Activated T-cell treated with anti-CD3 and anti-CD28 coated beads for 48 hours (primary cell): ENCODE measurements at places on chromosomes 1 and 21.
A peak's percentile ranks its signal among the peaks of the same experiment; 100 is the strongest.

DNA sequence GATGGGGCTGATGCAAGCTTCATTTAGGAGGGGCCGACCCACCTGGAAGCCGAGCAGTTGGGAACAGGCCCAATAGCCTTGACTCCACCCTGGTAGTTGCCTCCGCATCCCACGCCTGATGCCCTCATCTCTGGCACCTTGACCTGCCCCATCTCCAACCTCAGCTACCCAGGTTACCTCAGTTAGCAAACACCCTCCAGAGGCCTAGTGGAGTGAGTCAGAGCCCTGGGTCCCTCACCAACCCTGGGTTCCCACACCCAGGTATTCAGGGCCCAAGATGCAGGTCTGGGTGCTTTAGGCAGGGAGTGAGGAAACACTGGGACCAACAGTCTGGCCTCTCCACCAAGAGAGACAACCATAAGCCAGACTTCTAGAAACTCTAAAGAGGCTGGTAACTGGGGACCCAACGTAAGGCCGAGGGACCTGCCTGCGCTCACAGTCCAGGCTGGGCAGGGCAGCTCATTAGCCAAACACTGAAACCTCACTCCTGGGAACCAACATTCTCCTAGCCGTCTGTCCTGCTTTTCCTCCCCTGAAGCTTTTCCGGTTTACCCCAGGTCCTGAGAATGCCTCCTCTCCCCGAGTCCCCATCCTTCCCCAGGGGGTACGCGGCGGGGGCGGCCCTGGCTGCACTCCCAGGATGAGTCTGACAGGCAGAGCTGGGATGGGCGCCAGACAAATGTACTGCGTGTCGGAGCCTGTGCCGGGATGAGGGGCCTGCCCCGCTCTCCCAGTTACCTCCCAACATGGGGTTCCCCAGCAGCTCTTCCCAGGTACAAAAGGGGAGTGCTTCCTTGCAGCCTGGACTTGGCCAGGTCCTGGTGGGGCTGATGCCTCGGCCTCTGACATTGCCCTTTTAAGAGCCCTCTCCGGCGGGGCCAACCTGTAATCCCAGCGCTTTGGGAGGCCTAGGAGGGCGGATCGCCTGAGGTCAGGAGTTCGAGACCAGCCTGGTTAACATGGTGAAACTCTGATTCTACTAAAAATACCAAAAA is 8.9 kb upstream of the CELSR2 start:
- DNase-seq, result peak; percentile 12

- DNase-seq, result no peak
These were observed 42.5 kb upstream of the DISC1 start for GRCh38 chr1:231584117-231584516.

- no peak for DNase-seq
These were observed 431.4 kb downstream of the BRINP3 start for GRCh38 chr1:190046231-190046630.

GRCh38 chr1:247829656-247830055 is 5.7 kb upstream of the OR14A16 start:
- no peak for DNase-seq

DNA sequence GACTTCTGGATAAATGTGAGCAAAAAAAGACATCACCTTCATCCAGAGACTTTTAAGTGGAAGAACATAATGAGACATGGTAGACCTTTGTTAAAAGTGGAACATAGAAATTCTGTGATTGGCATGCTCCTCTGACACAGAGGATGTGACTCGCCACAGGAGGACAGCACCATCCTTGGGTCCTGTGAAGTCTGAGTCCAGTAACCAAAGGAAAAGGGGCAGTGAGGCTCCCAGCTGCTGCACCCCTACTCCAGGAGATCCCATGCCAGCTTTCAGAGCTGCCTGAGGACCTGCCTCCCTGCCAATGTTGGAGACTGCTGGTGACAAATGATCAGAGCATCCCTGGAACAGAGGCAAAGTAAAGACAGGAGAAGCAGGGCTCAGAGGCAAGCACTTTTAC is 136.2 kb downstream of the BRINP2 start:
- no peak for DNase-seq

- no peak for DNase-seq
These were observed 15.1 kb downstream of the FAAP20 start for GRCh38 chr1:2179283-2180013.

DNA sequence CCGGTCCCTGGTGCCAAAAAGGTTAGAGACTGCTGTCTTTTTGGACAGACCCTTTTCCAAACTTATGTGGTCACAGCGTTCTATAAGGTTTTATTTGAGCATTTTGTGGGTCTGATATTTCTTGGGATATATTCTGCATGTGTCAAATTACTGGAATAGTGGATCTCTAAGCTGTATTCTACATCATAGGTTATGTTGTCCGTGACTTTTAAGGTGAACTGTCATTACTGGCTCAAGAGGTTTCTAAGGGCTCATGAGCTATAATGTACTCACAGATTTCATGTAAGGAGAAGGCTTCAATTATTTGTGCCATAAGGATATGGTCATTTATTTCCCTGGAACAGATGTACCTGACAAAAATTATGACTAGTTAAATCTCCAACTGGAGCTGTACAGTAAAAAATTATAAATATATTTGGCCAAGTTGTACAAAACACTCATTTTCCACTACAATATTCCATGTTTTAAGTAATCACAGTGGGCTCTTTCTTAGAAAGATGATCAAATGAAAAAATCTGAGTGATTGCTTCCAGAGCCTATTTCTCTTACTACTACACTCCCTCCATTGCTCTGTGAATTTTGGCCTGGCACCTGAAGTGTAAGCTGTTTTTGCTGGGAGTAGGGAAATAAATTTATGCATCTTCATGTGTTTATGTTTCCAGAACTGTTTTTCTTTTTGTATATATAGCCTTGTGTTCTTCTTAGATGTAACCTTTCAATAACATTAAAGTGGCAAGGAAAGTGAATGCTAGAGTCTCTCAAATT is 538.1 kb upstream of the ZRANB2 start:
- no peak for DNase-seq

GRCh38 chr1:52706941-52707926 is 9.1 kb upstream of the COA7 start:
- DNase-seq, result no peak

- no peak for DNase-seq
These were observed 15.9 kb upstream of the GALNT2 start for GRCh38 chr1:230050973-230051735.

DNA sequence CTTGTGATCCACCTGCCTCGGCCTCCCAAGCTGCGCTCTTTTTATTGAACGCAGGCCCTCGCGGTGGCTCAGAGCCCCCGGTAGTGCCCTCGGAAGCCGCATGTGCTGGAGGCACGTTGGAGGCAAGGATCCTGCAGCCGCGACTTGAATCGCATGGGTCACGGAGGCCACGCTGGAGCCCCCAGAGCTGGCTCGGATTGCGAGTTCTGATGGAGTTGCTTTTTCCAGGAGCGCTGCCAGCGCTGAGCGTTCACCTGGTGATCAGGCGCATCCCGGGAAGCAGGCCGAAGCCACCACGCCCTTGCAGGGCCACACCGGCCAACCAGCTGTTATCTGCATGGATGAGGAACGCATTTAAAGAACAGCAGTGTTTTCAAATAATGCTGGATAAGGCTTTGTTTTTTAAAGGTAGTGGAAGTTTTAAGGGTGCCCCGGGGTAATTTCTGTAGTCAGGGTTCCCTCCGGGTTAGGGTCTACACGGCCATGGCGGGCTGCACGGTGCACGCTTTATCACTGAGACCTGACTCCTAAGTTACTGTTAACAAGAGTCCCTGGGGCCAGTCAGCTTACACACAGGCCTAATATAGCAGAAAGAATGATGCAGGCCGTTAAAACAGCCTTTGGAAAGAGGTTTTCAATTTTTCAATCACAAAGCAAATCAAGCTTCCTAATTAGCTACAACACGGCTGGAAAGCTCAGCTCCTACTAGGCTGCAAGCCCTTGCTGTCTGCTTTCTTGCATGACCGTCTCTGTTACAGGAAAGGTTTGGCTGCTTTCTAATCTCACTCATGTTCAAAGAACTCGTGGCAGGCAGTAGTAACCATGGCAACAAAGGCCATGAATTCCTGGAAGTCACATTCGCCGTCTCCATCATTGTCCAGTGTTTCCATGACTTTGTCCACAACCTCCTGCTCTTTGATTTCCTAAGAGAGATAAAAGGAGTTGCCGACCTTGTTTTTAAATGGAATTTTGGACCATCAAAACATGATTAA is 6.0 kb downstream of the S100B start:
- no peak for DNase-seq

DNA sequence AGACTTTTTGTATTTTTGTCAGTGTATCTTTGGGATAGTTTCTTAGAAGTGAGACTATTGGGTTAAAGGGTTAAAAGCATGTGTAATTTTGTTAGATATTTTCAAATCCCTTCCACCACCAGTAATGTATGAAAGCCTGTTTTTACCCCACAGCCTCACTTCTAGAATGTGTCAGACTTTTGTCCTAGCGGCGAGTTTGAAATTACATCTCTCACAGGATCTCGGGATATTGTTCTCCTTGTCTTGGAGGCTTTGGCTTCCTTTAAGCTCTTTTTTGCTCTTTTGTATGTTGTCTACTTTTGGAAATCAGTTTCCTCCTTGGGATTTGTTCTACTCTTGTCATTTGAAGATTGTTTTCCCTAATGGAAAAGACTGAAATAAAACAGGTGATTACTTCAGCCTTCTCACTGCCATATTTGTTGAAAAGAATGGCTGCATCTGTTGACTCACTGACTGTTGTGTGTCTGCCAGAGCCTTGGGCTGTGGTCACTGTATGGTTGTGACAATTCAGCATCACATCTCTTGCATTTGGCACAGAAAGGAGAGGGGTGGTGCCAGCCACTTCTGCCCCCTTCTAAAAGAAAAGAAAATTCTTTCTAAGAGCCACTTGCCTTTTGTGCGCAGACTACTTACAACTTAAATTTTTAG is 22.6 kb downstream of the ST3GAL3 start:
- DNase-seq, result no peak

DNA sequence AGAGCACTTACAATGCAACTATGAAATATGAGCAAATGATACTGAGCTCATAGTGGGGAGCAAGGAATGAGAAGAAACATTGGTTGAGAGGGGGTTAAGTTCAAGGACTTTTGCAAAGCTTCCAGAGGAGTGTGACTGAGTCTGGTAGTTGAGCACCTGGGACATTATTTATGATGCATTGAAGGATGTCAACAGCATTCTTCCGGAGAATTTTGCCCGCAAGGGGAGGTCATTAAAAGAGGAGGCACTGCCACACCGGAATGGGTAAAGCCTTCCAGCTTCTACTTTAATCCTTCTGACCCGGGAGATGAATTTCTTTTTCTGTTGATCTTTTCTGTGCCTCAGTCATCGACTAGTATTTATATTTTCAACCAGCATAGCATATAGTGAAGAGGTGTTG is 208.4 kb upstream of the CAMK1G start:
- no peak for DNase-seq

DNA sequence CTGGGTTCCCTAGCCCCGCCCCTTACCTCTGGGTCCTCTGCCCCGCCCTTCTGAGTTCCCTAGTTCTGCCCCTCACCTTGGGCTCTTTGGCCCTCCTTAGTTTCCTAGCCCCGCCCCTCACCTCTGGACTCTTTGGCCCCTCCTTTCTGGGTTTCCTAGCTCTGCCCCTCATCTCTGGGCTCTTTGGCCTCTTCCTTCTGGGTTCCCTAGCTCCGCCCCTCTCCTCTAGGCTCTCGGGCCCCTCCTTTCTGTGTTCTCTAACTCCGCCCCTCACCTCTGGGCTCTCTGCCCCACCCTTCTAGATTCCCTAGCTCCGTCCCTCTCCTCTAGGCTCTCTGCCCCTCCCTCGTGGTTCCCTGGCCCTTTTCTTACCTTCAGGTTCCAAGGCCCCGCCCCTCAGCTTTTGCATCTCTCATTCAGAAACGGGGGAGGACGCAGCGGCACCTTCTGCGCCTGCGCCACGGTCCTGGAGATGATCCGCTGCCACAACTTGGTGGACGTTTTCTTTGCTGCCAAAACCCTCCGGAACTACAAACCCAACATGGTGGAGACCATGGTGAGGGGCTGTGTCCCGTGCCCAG is 88.5 kb downstream of the PTPRU start:
- no peak for DNase-seq

DNA sequence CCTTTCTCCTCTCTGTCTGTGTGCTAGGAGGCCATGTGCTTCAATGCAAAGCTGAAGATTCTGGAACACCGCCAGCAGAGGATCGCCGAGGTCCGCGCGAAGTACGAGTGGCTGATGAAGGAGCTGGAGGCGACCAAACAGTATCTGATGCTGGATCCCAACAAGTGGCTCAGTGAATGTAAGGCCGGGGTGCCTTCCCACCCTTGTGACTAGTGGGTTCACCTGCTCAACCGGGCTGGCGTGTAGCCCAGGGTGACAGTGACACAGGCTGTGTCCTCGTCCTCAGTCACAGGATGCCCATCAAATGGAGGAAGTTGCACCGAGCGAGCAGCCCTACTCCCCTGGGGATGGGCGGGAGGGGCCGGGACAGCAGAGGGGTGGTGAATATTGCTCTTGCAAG is 544.1 kb downstream of the KIF26B start:
- no peak for DNase-seq

DNA sequence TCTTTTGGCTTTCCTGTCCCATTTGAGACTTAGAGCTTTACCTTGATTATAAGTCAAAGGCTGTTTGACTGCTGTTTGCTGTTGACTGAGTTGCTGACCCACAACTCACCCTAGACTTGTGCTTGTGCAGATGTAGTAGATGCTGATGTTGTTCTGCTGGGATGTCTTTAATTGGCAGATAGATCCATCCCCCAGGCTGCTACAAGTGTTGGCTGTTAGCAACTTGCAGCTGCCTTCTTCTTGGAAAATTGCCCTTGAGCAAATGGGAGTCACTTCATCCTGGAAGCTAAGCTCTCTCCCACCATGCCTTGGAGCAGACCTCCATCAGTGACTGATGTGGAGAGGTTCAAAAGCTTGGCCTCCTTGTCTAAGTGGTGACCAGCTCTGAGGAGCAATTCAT is 139.3 kb upstream of the KIAA0040 start:
- no peak for DNase-seq

- no peak for DNase-seq
These were observed 20.2 kb upstream of the RALGPS2 start for GRCh38 chr1:178704833-178705232.

- no peak for DNase-seq
These were observed 102.3 kb upstream of the CD34 start for GRCh38 chr1:208013210-208013609.

- DNase-seq, result no peak
These were observed 6.3 kb upstream of the ERVH48-1 start for GRCh38 chr21:42931560-42932235.

DNA sequence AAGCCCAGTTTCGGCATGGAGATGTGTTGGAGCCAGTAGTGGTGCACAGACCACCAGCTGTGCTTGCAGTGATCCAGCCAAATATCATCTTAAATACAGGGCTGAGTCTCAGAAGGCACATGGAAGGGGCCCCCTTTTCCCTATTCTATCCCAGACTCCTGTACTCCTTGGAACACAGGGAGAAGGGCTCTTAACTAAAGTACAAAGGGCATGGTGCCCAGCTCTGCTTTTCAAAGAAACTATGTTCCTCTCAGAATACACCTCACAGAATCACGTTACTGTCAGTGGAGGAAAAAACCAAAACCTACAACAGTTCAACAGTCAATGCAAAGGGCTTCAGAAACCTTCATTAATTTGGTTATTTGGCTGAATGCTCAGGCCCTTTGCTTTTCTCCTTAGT is 180.6 kb upstream of the C1orf105 start:
- DNase-seq, result no peak

- no peak for DNase-seq
These were observed 42.3 kb downstream of the CD247 start for GRCh38 chr1:167476061-167476460.

- no peak for DNase-seq
These were observed 54.6 kb upstream of the SYT14 start for GRCh38 chr1:209883341-209883971.
